ENCODE measurements at places on chromosomes 5 and 9.

GRCh38 chr5:28009576-28009975 lies 971.2 kb upstream of the CDH9 start:
- DNase-seq = no peak

DNA sequence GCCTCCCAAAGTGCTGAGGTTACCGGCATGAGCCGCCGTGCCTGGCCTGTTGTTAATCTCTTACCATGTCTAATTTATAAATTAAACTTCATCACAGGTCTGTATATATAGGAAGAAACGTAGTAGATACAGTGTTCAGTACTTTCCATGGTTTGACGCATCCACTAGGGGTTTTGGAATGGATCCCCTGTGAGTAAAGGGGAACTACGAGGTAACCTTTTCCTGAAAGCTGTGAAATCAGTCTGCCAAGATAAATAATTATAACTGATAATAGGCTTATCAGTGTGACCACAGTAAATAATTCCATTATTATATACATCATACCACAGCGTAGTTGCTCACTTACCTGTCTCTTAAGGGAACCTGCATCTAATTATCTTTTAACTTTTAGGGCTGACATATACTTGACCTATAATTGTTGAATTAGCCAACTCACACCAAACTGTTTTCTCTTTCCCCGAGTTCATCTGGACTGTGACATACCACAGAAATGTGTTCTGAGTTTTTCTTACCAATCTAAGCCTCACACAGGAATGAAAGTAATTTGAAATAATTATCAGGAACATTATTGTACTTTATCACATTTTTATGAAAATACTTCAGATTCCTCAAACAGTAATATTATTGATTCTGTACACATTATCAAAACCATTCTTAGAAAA lies 42.9 kb downstream of the DAPK1 start:
- DNase-seq = no peak

DNA sequence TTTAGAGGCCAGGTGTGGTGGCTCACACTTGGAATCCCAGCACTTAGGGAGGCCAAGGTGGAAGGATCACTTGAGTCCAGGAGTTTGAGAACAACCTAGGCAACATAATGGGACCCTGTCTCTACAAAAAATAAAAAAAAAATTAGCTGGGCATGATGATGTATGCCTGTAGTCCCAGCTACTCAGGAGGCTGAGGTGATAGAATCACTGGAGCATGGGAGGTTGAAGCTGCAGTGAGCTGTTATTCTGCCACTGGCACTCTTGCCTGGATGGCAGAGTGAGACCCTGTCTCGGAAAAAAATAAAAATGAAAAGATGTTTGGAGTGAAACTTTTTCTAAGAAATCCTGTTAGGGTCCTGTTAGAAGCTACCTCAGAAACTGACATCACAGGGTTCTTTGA lies 24.2 kb downstream of the OCLN start:
- no peak for DNase-seq

DNA sequence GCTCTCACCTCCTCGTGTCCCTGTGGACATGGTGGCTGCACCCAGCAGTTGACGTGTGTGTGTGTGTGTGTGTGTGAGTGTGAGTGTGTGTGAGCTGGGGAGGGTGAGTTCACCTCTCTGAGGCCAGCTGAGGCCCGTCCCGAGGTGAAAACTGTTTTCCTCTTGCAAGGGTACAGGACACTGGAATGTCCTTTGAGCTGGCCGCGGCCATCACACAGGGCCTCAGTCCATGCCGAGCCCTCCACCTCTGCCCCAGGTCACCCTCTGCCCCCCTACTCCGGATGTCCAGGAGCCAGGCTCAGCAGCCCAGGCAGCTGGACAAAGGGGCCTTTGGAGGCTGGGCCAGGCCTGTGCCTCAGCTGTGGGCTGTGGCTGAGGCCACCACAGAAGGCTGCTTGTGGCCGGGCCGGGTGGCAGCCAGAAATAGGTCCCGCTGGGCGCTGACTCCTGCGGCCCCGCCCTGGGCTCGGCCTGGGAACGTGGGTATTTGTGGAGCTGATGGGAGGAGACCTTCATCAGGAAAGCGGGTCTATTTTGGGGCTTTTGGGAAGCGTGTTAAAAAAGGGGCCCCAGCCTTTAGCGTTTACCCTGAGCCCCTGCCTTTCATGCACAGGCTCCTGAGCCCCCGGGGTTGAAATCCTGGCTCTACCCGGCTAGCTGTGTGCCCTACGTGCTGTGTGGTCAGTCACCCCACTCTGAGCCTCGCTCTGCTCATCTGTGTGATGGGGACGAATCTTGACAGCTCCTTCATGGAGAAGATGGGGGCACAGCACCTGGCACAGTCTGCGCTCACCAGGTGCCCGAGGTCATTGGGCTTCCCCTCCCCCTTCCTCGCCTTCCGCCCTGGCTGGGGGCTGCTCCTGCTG lies 75.1 kb upstream of the IER5L start:
- DNase-seq = no peak

DNA sequence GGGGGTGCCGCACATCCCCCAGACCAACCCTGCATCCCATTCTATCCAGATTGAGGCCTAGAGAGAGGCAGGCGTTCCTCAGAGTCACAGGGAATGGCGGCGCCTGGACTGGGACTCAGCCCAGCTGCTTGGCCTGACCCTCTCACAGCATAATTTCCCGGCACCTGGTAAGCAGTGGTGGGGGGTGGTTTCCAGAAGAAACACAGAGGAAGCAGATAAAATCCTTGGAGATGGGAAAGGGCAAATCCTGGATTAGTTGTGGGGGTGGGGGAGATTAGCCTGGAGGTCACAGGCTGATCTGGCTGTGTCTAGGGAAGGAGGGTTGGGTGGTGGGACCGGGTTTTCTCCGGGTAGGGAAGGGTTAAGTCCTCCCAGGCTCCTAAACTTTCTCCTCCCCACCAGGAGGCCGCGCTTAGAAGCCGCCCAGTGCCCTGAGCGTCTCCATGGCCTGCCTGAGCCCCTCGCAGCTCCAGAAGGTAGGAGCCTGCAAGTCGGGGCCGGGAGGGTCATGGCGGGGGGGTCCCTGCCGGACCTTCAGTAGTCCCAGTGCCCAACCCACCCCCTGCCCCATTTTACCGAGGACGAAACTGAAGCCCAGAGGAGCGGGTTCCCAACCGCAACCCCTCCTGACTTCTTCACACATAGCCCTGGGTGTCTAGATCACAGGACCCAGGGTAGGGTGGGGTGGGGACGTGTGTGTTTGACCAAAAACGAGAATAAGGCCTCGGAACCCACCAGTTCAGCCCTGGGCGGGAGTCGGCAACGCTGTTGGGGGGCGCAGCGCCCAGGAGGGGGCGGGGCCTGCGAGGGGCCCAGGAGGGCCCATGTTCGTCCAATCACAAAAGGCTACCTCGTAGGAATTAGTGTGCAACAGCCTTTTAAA lies 1.3 kb downstream of the PHYHD1 start:
- DNase-seq = no peak

- DNase-seq = no peak
Measured at GRCh38 chr9:34443976-34444375, 14.4 kb downstream of the FAM219A start.

DNA sequence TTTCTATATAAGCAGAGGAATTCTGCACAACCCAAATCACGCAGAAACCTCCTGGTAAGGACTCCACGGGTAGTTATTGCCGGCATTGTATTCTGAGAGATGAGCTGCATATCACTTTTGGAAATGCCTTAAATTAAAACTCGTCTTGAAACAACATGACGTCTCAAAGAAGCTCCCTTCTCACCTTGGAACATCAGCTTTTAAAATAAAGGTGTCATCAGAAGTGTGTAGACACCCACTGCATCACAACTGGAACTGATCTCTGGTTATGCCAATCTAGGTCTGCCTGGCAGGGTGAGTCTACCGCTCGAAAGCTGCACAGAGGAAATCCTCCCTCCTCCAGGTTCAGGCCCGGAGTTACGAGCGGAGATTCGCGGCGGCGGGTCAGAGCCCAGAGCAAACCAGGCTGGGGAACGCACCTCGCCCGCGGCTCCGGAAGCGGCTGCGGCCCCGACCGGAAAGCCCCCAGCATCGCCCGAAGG lies 974 bp upstream of the SLC12A2 start:
- no peak for DNase-seq

GRCh38 chr5:455806-456205 lies 12.8 kb downstream of the EXOC3 start:
- no peak for DNase-seq

DNA sequence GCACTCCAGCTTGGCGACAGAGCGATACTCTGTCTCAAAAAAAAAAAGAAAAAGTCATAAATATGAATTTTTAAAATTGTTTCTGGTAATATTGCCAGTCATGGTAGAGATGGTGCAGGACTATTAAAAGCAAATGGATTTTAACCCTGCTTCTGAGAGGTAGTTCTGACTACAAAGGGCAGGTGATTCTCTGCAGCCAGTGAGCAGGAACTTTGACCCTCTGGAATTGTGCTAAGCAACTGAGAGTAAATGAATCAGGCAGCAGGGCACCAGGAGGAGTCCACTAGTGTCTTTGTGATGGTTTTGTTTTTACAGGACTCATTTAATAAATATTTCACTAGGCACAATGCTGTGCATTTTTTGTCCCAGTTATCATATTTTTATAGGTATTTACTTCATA lies 781.2 kb downstream of the TLE4 start:
- no peak for DNase-seq

DNA sequence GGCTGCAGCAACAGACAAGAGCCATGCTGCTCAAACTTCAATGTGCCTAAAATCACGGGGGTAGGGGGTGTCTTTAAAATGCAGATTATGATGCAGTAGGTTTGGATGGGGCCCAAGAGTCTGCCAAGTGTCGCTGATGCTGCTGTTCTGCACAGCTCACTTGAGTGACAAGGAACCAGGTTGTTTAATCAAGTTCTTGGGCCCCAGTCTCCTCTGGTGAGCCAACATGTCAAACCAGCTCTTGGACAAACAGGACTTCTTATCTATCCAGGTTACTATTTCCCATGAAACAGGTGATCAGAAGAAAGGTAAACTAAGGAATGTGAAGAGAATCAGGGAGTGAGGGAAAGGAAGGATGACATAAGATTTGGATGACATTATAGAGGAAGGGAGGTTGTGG lies 78.0 kb downstream of the APBA1 start:
- no peak for DNase-seq

DNA sequence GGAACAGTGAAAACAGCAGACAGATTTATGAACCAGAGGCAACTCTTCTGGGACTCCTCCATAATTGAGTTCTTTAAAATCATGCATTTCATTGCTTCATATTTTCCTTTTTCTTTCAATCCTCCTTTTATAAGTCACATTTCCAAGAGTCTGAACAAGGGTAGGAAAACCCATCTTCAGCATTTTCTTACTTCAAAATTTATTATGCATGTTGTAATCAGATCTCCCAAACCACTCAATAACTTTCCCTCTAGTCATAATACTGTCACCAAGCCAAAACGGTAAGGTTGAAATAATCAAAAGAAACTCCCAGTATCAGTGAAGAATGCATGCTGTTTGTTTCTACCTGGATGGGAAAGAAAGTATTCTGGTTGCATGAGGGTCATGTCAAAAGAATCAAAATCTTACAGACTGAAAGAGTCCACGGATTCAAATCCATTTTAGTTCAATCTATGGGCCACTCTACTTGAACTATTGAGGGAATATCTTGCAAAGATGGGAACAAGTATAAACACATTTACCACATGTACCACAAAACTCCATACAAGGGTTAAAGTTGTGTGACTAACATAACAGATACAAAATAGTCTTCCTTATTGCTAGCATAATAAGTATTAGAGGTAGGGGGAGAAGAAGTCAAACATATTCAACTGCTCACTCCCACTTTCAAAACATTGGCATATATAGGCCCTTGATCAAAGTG lies 797.3 kb downstream of the MAT2B start:
- DNase-seq = no peak

DNA sequence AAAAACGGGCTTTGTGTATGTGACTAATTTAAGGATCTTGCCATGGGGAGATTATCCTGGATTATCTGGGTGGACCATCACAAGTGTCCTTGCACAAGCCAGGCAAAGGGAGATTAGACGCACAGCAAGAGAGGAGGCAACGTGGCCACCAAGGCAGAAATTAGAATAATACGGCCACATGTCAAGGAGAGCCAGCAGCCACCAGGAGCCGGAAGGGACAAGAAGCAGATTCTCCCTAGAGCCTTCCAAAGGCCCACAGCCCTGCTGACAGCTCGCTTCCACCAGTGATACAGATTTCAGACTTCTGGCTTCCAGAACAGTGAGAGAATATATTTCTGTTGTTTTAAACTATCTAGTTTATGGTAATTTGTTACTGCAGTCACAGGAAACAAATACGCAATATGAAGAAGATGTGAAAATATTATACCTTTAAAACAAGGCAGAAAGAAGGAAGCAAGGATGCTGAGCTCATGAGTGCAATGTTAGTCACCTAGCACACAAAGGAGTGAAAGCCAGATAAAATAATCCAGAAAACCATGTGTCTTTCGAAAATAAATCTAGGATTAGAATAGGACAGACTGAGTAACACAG lies 28.7 kb upstream of the F2RL1 start:
- DNase-seq = no peak

DNA sequence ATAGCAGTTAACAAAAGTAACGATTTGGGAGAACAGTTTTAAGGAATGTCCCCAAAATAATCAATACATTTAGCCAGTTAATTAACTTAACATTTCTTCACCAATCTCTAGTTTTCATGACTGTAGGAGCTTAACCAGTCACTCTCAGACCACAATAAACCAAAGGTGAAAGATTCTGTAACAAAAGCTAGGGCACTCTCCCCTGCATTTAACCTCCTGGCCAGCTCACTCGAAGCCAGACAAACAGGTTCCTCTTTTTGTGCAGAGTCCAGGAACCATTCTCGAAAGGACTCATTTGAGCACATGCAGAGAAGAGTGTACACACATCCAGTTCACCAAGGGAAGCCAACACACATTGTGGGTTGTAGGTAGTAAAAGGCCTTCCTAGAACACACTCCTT lies 6.5 kb downstream of the IL7R start:
- no peak for DNase-seq

DNA sequence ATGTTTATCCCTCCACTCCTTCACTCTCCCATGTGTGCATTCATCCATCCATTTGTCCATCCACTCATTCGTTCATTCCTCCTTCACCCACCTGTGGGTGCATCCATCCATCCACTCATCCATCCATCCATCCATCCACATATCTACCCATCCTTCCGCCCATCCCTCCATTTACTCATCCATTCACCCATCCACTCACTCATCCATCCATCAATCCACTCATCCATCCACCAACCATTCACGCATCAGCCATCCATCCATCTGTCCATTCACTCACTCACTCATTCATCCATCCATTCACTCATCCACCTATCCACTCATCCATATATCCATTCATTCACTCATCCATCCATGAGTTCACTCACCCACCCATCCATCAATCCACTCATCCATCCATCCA lies 7.3 kb downstream of the SLC9A3 start:
- no peak for DNase-seq
